ENCODE measurements at places on chromosomes 5 and 9. TPM values are rescaled to one million over a fixed set of nuclear protein-coding genes. Genes with fewer than 3 reads are reported as not detected.

The TCF7 gene
- total RNA-seq = 7.1 TPM

The PPP3R2 gene
- total RNA-seq = not detected

The COL15A1 gene
- 12.6 TPM for total RNA-seq

The FUT7 gene
- not detected for total RNA-seq

The NMUR2 gene
- total RNA-seq = not detected

The PCDHGA3 gene
- total RNA-seq = 2.6 TPM

The RGS7BP gene
- not detected for total RNA-seq

The GRIA1 gene
- total RNA-seq = 0.50 TPM

The DRD1 gene
- under 0.01 TPM for total RNA-seq

The CNTNAP3 gene
- total RNA-seq = 0.15 TPM

The UGT3A2 gene
- total RNA-seq = not detected

The BOD1 gene
- total RNA-seq = 74.0 TPM

The OLFM1 gene
- 4.9 TPM for total RNA-seq
